ENCODE measurements at places on chromosomes 16 and 17.

DNA sequence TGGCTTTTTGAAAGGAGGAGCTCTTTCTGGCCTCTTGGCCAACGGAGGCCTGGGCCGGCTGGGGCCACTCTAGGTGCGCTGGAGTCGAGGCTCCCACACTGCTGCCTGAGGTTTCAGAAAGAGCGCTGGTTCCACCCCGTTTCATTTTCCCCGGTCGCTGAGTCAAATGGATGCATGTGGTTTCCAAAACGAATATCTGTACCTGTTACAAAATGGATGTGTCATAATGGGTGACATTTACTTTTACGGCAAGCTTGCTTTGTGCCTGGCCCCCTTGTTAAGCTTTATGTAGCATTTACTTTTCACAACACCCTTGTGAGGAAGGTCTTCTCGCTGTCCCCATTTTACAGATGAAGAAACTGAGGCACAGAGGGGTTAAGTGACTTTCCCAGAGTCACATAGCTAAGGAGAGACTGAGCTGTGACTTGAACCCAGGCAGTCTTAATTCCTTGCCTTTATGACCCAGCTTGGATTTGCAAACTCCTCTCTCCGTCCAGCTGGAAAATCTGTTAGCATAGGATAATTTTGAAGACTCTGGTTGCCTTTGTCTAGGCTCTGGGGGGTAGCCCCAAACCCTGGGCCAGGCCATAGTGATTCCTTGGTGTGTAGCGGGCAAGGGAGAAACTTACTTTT lies 10.6 kb downstream of the KSR1 start:
- DNase-seq: no peak

GRCh38 chr17:17738901-17739300 lies 57.6 kb downstream of the RAI1 start:
- no peak for DNase-seq

- no peak for DNase-seq
Observed at GRCh38 chr16:49466529-49466831, 92.9 kb downstream of the C16orf78 start.

DNA sequence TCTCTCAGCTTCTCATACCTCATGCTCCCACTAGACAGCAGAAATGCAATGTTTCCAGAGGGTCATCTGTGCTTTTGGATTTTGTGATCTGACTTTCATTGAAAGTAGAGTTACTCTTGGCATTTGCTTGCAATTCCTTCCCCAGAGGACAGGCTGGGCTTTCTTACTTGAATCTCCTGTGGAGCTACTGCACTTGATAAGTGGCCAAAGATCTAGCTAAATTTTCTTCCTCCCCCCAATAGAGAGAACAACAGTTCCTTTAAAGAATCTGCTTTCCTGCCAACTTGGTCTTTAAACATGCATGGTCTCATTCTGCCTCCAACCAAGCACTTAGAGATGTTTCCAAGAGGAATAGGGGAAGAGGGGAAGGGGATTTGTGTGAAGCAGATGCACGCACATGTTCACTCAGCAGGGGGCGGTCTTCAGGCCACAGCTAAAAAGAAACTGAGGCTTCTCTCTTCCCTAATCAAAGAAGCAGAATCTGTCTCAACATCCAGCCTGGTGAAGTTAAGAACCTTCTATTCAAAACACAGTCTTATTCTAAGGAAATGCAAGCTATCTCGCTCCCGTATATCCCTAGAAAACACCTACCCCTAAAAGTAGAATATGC lies 229.6 kb downstream of the ZFHX3 start:
- no peak for DNase-seq

- DNase-seq: no peak
Observed at GRCh38 chr17:41413982-41414381, 10.4 kb downstream of the KRT37 start.

GRCh38 chr16:31452631-31453106 lies 6.6 kb upstream of the ARMC5 start:
- no peak for DNase-seq

GRCh38 chr16:3518986-3519348 lies 18.2 kb downstream of the CLUAP1 start:
- DNase-seq: no peak

- DNase-seq: no peak
Observed at GRCh38 chr16:89117975-89118289, 24.3 kb downstream of the ACSF3 start.

DNA sequence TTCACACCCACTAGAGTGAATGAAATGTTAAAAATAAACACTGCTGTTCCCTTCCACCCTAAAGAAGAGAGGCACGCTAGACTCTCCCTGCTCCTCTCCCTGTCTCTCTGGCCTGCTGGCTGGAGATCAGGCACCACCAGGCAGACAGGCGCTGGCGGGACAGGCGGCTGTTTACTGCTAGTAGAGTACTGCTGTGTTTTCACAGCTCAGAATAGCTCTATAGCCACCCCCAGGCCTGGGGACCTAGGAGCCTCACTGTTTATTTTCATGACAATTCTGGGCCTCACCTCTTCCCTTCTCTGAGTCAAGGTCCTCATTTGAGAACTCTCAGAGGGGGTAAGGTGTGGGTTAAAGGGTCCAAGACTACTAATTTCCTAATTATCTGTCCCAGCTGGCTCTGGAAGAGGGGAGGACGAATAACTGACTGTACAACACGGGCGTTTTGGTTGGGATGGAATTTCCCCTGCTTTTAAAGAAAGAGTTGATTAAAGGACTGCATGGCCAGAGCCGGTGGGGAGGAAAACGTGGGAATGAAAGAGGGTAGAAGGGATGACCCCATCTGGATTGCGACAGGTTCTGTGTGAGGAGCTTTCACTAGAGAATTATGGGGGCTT lies 9.0 kb upstream of the G6PC1 start:
- DNase-seq: no peak

GRCh38 chr17:8563024-8563776 lies 67.3 kb downstream of the MYH10 start:
- DNase-seq: no peak

DNA sequence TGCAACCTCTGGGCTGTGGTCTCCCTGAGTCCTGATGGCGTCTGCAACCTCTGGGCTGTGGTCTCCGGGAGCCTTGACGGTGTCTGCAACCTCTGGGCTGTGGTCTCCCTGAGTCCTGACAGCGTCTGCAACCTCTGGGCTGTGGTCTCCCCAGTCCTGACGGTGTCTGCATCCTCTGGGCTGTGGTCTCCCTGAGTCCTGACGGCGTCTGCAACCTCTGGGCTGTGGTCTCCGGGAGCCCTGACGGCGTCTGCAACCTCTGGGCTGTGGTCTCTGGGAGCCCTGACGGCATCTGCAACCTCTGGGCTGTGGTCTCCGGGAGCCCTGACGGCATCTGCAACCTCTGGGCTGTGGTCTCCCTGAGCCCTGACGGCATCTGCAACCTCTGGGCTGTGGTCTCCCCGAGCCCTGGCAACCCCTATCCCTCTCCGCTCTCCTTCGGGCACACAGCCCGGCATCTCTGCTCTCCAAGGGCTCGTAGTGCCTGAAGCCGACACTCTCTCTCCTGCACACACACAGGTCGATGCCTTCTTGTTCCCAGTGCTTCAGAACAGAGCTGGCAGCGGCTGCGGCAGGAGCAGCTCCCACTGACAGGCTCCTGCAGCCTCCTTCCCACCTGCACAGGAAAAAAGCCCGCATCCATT lies 45.6 kb downstream of the METRNL start:
- DNase-seq: no peak

DNA sequence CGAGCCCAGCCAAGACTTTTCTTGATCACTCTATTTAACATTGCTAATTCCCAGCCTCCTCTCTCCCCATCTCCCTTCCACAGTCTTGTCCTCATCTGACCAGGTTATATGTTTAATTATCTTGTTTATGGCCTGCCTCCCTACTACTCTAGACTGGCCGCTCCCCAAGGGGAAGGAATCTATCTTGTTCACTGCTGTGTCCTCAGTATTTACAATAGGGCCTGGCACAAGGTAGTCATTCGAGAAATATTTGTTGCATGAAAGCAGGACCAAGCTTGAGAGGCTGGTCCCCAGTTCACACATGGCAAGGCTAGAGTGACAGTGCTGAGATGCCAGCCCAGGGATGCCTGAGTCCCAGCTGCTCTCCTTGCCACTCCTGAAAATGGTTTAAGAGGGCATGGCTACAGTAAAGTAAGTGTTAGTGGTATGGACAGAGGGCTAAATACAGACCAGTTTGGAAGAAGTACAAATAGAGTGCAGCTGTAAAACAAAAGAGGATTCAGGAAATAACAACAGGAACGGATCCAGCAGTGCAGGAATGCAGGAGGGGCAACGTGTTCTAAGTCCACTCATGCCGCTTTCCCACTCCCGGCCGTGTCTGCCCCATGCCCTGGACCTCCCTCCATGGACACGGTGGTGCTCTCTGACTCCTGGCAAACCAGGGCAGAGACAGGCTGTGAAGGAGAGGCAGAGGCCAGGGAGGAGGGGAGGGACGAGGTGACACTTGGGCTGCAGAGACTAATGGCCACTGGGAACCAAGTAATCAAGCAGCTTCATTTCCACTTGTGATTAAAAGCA lies 65.6 kb downstream of the TOM1L2 start:
- no peak for DNase-seq

DNA sequence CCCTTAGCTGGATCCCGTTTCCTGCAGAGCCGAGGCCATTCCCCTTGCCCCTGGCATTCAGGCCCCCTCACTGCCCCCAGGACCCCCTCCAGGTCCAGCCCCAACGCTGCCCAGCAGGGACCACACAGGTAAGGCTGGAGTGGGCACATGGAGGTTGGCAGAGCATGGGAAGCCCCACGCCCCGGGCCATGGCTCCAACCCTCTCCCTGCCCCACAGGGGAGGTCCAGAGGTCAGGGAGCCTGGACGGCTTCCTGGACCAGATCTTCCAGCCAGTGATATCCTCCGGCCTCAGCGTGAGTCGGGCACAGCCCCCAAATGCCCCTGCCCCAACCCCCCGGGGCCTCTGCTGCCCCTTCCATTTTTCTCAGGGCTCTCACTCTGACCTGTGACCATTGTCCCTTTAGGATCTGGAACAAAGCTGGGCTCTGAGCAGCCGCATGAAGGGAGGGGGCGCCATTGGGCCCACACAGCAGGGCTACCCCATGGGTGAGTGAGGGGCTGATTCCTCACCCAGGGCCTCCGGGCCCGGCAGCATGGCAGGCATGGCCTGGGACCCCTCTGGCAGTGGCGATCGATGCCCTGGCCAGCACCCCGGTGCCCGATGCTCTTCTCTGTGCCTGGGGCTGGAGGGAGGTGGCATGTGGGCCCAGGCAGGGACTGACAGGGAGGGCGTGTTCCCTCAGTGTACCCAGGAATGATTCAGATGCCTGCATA lies 18.5 kb upstream of the SMIM5 start:
- DNase-seq: no peak

DNA sequence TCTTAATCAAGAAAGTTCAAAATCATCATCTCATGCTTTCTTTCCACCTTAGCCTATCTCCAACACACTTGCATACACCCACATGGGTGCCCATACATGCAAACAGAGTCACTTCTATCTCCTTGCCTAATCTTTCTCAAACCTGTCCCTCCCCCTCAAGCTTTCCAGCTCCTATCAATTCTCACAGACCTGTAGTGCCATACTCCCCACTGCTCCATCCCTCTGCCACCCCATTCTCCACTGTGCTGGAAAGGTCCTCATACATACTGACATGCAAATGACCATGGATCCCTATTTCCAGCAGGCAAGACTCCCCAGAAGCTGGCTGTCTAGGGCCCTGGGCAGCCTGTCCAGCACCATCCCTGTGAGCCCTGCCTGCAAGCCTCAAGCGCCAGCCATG lies 320.4 kb upstream of the CCL2 start:
- DNase-seq: no peak

GRCh38 chr16:65254144-65254543 lies 132.3 kb upstream of the CDH11 start:
- no peak for DNase-seq

GRCh38 chr16:75248536-75249380 lies 2.7 kb downstream of the BCAR1 start:
- DNase-seq: no peak

- DNase-seq: no peak
Observed at GRCh38 chr16:88014252-88014781, 63.1 kb downstream of the BANP start.

GRCh38 chr17:72422204-72422504 lies 301.3 kb downstream of the SOX9 start:
- no peak for DNase-seq

GRCh38 chr17:3896108-3896967 lies 3.5 kb upstream of the CAMKK1 start:
- no peak for DNase-seq

DNA sequence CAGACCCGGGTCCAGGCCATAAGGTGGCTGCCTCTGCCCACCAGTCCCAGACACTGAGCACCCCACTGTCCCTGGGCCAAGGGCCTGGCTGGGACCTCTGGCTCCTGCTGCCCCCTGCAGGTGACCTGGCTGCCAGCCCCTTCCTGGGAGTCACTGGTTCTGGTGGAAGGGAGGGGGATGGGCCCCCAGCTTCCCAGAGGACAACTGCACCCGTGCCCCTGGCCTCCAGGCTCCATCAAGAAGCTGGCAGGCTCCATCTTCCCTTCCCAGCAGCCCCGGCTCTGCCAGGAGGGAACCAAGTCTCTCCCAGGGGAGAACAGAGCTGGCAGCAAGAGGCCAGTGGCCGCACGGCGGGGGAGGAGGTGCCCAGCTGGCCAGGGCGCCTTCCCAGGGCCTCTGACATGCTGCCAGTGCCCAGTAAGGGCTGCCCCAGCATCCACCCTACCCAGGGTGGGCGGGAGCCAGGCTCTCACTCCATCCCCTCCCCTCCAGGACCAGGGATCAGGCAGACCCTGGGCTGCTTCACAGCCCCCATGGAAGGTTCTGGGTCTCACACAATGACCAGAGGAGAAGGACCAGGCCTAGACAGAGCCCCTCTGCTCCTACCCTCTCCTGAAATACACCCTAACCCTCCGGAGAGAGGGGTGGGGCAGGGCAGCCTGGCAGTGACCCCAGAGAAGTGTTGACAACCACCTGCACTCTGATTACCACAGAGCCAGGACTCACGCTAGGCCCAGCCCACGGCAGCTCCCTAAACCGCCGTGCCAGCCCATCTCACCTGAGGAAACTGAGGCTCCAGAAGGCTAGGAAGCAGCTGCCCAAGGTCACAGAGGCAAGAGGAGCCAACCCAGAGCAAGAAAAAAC lies 3.6 kb downstream of the CLUH start:
- DNase-seq: no peak

DNA sequence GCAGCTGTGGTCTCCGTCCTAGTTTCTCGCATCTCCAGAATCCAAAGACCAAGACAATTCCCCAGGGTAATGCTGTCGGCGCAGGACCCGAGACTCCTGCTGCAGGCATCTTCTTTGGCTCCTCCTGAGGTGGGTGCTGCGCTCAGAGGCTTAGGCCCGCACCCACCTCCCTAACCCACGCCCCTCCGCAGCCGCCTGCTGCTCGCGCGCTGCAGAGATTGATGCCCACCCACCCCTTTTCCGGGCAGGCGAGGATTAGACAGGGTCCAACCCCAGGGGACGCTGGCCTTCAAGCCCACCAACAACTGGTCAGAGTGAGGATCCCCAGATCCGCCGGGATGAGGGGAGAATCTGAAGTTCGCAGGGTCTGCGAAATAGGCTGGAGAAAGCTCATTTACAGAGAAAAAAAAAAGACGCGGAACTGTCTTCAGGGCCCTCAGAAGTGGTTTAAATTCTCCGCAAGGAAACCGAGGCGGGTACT lies 27.9 kb downstream of the SLFN11 start:
- DNase-seq: no peak
